Endothelial cell of umbilical vein (primary cell): ENCODE measurements at places on chromosomes 6 and 20. TPM values are rescaled to one million over a fixed set of nuclear protein-coding genes. Genes with fewer than 3 reads are reported as not detected.

UST gene
- 0.81 and 0.84 TPM in 2 replicates for total RNA-seq

TRIM15 gene
- not detected in 2 replicates for total RNA-seq

ADTRP gene
- total RNA-seq, result 3.3 and 5.6 TPM in 2 replicates

ZNF334 gene
- total RNA-seq, result 0.30 and 1.6 TPM in 2 replicates

MRAP2 gene
- total RNA-seq, result 3.5 and 5.8 TPM in 2 replicates

PDE7B gene
- 21.3 and 25.1 TPM in 2 replicates for total RNA-seq

SLC22A16 gene
- total RNA-seq, result not detected in 2 replicates

LY6G5C gene
- 5.2 and 8.2 TPM in 2 replicates for total RNA-seq

VGLL2 gene
- total RNA-seq, result not detected in 2 replicates

NRN1 gene
- 25.6 and 26.2 TPM in 2 replicates for total RNA-seq

FBXO5 gene
- total RNA-seq, result 27.1 and 28.1 TPM in 2 replicates

PDE10A gene
- 2.9 and 6.5 TPM in 2 replicates for total RNA-seq

PNPLA1 gene
- total RNA-seq, result not detected in 2 replicates

XKR7 gene
- total RNA-seq, result 0.04 TPM in 1 of 2 replicates, not detected in the other

BMP5 gene
- total RNA-seq, result not detected in 2 replicates

TTK gene
- 23.6 and 29.4 TPM in 2 replicates for total RNA-seq

PLCB4 gene
- 1.6 and 1.7 TPM in 2 replicates for total RNA-seq

GINS1 gene
- total RNA-seq, result 19.4 and 26.3 TPM in 2 replicates

CDH26 gene
- not detected in 2 replicates for total RNA-seq
